ENCODE measurements at places on chromosomes 3 and 15.

DNA sequence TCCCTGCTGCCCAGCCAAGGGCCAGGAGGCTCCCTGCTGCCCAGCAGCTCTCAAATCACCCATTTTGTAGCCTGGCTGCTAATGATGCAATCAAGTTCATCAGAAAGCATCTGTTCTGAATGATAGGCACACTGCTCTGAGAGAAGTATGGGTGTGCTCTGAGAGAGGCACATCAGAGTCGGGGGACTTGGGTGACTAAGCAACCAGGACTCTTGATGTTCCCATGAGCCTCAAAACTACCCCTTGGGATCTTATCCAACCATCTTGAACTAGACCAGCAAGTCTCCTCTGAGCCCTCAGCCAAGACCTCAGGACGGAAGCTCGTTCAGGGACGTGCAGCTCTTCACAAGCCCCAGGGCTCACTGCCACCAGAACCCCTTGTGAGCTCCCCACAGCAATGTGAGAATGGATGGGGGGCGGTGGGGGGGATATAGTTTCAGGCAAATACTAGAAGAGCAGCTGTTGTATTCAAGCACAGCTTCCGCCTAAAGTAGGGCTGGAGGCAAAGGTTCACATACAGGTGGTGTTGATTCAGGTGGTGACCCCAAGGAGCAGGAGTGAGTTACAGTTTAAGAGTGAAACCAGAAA, 52.2 kb upstream of the HES1 start:
- no peak for DNase-seq

GRCh38 chr3:3771567-3771966, 27.7 kb upstream of the LRRN1 start:
- DNase-seq = no peak

DNA sequence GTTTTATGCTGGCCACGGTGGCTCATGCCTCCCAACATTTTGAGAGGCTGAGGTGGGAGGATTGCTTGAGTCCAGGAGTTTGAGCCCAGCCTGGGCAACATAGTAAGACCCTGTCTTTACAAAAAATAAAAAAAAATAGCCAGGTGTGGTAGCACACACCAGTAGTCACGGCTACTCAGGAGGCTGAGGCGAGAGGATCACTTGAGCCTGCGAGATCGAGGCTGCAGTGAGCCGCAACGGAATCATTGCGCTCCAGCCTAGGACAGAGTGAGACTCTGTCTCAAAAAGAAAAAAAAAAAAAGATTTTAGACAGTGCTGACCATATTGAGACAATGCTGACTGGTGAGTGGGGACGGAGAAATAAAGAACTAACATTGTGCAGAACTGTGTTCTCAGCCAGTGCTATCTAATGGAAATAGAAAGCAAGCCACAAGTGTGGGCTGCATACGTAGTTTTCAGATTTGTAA, 67.2 kb downstream of the ST6GAL1 start:
- no peak for DNase-seq

- DNase-seq = no peak
Observed at GRCh38 chr15:76983590-76984375, 11.1 kb upstream of the PSTPIP1 start.

DNA sequence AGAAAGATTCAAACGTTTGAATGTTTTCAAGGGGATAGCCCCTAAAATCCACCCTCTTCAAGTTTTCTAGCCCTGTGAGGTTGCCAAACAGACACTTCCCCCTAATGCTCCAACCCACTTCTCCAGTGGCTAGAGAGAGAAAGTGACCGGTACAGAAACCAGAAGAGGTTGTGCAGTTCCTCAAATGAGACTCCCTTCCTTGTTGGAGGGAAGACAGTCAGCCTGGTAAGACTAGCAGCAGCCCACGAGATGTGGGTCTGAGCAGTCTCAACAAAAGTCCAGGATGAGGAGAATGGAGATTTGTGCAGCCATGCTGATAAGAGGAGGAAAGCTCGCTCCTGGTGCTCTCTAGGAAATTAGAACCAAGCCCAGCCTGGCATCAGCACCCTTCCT, 222.8 kb upstream of the TPRG1 start:
- no peak for DNase-seq

GRCh38 chr3:44890258-44890657, 15.8 kb downstream of the TGM4 start:
- no peak for DNase-seq

DNA sequence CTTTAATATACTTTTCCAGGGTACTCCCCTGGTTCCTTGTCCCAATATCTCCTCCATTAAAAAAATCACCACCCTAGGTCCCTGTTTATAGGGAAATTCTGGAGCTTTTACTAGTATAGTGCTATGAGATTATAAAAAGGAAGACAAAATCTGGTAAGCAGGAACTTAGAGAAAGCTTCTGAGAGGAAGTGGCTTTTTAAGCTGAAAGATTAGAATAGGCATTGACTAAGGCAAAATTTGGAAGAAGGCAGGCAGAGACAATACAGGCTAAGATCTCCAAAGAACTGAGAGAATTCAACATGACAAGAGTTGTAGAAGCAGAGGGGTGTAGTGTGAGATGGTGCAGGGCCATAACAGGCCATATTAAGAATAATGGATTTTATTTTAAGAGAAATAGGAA, 25.8 kb downstream of the SGO1 start:
- DNase-seq = no peak

DNA sequence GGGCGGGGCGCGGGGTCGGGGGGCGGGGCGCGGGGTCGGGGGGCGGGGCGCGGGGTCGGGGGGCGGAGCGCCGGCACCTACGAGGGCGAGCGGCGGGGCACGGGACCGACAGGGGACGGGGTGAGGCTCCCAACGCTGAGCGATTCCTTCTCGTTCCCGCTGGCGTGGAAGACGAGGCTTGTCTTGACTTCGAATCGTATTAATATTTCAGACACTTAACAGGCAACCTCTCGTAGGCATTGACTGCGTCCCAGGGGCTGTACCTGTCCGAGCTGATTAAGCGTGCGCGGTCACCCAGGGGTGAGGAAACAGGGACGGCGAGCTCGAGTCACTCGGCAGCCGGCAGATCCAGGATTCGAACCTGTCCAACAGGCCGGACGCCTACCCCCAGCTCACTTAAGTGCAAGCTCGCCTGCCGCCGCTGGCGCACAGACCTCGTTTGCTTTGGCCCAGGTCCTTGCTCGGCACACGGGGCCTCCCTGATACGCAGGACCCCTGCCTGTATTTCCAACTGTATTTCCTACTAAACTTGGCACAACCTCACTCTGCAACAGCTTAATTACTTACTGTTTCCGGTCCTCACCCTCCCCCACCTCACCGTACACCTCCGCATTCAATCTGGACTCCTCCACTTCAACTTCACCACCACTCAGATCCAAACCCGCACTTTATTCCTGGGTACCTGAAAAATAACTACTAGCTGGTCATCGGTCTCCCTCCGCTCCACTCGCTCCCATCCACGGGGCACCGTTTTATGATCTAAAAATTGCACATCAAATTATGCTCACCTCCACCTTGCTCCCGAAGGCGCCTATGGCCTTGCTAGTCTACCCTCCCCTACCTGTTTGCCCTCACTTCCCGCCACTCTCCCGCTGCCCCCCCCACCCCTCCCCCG, 722 bp upstream of the ZXDC start:
- no peak for DNase-seq

- DNase-seq = peak; percentile 96
Observed at GRCh38 chr15:60390871-60391501, 6.8 kb downstream of the ANXA2 start.

DNA sequence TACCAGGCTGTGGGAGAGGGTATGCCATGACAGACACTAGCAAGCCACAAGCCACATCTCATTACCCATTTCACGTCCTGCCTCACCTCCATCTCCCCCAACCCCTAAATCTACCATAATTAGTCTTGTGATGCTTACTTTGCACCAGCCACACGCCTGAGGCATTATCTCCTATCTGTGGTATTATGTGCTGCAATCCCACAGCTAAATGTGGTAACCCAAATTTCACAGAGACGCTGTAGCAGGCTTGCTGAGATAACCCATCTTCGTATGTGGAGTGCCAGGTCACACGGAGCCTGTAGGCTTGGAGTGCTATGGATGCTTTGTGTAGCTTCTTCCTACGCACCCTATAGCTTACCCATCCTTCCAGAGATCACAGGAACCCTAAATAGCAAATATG, 256.7 kb upstream of the KCNH8 start:
- DNase-seq = no peak

- no peak for DNase-seq
Observed at GRCh38 chr3:125165189-125165947, 47.2 kb downstream of the SLC12A8 start.

GRCh38 chr3:29642393-29643033, 361.6 kb downstream of the RBMS3 start:
- DNase-seq = no peak

DNA sequence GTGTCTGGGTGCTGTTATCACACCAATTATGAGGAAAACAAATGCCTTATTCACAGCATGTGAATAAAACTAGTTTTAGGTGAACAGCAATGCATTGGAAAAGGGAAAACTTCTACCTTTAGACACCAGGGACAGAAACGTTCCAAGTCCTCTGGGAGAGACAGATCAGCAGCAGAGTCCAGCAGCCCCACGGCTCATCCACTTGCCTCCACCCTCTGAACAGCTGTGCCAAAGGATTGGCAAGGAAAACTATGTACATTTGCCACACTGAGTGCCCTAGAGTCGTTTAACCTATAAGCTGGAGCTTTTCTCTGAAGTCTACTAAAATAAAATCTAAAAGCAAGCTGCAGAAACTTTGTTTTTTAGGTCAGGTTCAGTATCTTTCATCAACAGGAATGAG, 107.7 kb upstream of the EIF1B start:
- no peak for DNase-seq

- DNase-seq = no peak
Observed at GRCh38 chr3:62718011-62718410, 157.2 kb downstream of the CADPS start.

DNA sequence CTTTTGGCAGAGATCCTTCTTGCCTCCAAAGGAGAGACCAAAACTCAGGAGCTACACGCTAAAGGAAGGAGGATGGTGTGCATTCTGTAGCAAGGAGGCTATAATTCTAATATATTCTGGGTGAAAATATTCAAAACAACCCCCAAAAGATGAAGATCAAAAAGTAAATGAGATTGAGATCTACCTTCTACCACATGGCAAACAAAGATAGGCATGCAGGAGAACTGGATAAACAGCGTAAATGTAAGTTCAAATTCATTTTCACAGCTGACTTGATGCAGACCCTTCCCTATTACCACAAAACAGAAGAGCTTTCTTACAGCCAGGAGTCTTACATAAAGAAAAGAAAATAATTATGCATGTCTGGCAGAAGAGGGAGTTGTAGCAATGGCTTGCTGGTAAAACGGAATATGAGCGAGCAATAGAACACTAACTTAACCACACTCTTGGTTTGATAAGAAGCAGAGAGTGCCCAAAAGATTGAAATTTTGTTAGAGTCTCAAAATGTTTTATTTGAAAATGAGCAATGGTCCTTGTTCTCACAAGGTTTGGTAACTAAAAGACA, 272.7 kb downstream of the MECOM start:
- no peak for DNase-seq

DNA sequence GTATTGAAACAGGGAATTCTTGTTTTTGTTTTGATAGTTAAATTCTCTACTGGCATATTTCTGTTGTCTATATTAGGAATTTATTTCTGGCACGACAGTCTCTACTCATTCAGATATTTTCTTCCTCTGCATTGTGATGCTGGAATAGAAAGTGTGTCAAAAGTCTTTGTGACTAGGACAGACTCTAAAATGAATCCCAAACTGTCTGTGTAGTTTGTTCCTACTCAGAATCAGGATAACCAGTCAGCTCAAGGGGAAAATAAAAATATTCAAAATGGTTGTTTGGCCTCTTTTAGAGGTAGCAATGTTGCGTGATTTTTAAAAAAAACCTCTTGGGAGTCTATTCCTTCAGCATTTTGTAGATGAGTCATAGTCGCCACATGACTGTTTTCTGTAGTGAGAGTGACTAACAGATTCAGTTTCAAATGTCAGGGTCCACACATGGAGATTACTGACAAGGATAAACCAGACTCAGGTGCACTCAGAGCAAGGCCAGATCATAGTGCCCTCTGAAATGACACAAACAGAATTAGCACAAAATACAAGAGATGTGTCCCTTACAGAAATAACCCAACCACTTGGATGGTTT, 13.1 kb downstream of the SLC7A14 start:
- peak; percentile 14 for DNase-seq

- no peak for DNase-seq
Observed at GRCh38 chr15:36594556-36595090, 15.2 kb downstream of the CDIN1 start.

- DNase-seq = no peak
Observed at GRCh38 chr15:69999392-70000085, 98.2 kb downstream of the TLE3 start.

DNA sequence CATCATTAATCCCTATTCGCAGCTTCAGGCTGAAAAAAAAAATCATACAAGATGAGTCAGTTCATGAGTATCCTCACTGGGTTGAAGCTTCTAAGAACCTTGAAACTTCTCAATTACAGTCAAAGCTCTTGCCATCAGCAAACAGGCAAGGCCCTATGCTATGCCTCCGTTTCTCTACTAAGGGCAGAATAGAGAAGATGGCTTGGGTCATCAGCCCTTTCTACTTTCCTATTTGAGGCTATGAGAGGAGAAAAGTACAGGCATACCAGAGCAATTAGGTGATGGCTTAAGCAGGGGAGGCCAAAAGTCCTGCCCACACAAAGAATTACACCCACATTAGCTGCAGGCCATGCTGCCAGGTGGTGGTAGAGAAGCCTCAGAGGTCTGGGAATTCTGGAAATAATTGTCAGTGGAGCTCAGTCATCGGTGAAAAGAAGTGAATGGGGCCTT, 89.0 kb downstream of the MRPL46 start:
- no peak for DNase-seq

DNA sequence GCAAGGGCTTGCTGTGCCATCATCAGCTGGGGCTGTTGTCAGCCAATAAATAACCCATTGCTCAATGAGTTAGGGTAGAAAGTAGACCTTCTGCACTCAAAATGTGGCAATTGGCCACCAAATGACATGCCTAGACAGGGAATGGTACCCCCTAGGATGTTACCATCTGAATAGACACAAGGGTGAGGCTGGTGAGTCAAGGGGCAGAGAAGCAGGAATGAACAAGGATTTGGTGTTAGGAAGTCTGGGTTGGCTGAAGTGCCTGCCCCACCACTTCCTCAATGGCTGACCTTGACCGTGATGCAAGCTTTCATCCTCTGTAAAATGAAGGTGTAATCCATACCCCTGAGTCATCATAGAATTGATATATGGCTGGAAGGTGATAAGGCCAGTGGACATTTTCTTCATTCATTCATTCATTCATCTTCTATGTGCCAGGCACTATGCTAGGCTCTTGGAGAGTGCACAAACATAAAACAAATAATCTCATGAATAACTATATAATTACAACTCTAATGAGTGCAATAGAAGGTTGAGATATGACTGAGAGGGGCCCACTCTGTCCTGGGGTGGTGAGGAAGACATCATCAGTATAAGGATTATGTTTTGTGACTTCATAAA, 4.4 kb upstream of the CA12 start:
- DNase-seq = no peak

GRCh38 chr3:32431481-32431880, 39.8 kb downstream of the CMTM7 start:
- DNase-seq = no peak

- DNase-seq = no peak
Observed at GRCh38 chr3:145812391-145812790, 348.6 kb downstream of the PLOD2 start.

Measured in NCI-H460 (cell line).